ENCODE measurements at places on chromosomes 6 and 20. TPM values are rescaled to one million over a fixed set of nuclear protein-coding genes. Genes with fewer than 3 reads are reported as not detected.
A peak's percentile ranks its signal among the peaks of the same experiment; 100 is the strongest.

DNA sequence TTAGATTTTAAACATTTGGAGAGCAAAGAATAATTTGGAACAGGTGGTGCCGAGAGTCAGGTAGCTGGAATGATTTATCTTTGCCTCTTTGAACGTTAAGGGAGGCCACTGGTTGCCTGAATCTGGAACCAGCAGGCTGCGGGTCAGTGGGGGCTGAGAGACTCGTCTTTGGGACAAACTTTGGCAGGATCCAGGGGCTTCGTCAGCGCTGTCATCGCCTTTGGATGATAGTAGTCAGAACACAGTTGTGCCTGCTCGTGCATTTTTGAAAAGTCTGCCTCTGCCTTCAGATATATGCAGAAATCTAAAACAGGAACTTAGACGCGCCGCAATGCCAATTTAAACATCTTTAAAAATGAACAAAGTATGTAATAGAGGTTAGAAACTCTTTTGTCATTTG lies 5.0 kb downstream of the EYA2 start:
- H3K4me3 ChIP-seq, result no peak overlapping the region
- no peaks in the 10 kb centered on the region for H3K4me1 ChIP-seq
- no peak for DNase-seq
- no peaks in the 10 kb centered on the region for H3K27me3 ChIP-seq
- peak overlapping the region; percentile 8 for H3K27ac ChIP-seq

Gene GPR6
- not detected for polyA plus RNA-seq

- DNase-seq, result peak; percentile 37
- no peak overlapping the region for H3K4me3 ChIP-seq
- no peaks in the 10 kb centered on the region for H3K27me3 ChIP-seq
Observed at GRCh38 chr20:24956001-24956841, 7.2 kb downstream of the CST7 start.

- H3K27ac ChIP-seq, result no peak overlapping the region
- H3K36me3 ChIP-seq, result no peaks in the 10 kb centered on the region
- H3K4me1 ChIP-seq, result no peaks in the 10 kb centered on the region
- no peak for DNase-seq
- no peaks in the 10 kb centered on the region for H3K27me3 ChIP-seq
Observed at GRCh38 chr20:63837479-63837878, 6.4 kb upstream of the ZBTB46 start.

DNA sequence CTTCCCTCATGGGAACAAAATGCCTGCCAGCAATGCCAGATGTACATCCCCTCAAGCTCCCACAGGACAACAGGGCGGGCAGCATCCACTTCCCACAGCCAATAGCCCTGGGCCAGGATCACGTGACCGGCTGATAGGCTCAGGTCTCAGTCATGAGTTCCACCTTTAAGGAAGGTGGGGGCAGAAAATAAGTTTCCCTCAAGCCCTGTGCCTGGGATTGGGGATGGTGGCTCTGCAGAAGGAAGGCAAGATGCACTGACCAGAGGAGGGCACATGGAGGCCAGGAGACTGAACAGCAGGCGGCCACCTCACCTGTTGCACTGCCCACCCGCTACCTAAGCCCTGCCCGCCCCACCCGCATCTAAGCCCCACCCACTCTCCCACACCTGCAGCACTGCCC lies 149.1 kb downstream of the BMP7 start:
- no peak overlapping the region for H3K27ac ChIP-seq
- no peaks in the 10 kb centered on the region for H3K27me3 ChIP-seq
- no peaks in the 10 kb centered on the region for H3K4me1 ChIP-seq
- H3K36me3 ChIP-seq, result no peaks in the 10 kb centered on the region
- DNase-seq, result no peak

DNA sequence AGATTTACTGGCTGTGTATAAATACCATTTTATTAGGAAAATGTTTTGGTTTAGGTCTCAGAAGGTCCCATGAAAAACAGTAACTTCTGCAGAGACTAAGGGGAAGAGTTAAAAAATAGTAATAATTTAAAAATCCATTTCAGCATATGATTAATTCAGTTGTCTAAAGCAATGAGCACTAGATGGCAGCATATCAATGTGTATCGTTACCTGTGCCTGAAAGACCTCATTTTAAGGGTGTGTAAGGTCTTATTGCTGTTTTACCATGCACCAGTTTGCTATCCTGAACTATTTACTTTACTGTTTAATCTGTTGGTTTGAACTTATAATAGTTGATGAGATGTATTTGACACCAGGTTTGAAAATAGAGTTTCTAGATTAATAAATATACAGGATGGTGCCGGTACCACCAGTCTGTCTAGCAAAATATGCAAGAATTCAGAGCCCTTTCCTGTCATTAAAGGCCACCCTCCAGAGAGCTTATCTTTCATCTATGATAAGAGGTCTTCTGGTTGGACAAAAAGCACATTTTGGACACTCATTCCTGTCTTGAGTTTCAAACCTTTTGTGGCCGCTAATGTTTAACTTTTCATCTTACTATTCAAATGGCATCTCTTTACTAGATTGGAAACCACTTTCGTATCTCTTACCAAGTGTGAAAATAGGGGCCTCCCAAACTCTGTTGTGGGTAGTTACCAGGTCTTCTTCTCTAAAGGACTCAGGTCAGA lies 8.9 kb upstream of the AHI1 start:
- no peaks in the 10 kb centered on the region for H3K4me1 ChIP-seq
- H3K27ac ChIP-seq, result no peak overlapping the region
- no peak overlapping the region for H3K4me3 ChIP-seq
- no peaks in the 10 kb centered on the region for H3K36me3 ChIP-seq

Gene PPIL6
- polyA plus RNA-seq, result 2.7 TPM

DNA sequence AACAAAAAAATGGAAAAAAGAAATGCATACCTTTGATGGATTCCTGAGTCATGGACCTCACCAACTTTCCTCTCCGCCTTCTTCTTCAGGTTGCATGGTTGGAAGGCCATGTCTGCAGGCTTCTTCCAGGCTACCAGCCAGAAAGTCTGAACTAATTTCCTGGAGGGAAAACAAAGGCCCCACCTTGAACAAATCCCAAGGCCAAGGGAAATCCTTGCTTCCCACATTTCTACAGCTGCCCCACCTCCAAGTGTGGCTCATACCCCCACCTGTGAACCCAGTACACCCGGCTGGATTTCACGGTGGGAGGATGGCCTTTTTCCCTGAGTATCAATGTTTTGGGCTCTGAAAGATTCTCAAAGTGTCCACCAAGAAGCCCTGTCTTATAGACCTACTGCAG lies 22.4 kb downstream of the IL17A start:
- H3K27me3 ChIP-seq, result no peaks in the 10 kb centered on the region
- no peak overlapping the region for H3K27ac ChIP-seq
- H3K4me1 ChIP-seq, result no peaks in the 10 kb centered on the region
- H3K4me3 ChIP-seq, result no peak overlapping the region

- no peaks in the 10 kb centered on the region for H3K27me3 ChIP-seq
- DNase-seq, result no peak
- peaks cover 10% of the 10 kb centered on the region for H3K36me3 ChIP-seq
- H3K4me3 ChIP-seq, result no peak overlapping the region
- H3K4me1 ChIP-seq, result no peaks in the 10 kb centered on the region
- no peak overlapping the region for H3K27ac ChIP-seq
Observed at GRCh38 chr20:33852626-33853506, 41.7 kb downstream of the CHMP4B start.

- H3K36me3 ChIP-seq, result no peaks in the 10 kb centered on the region
- H3K27me3 ChIP-seq, result no peaks in the 10 kb centered on the region
- H3K4me1 ChIP-seq, result no peaks in the 10 kb centered on the region
Observed at GRCh38 chr6:47700053-47700452, 1.7 kb downstream of the ADGRF4 start.

- H3K4me1 ChIP-seq, result no peaks in the 10 kb centered on the region
- no peaks in the 10 kb centered on the region for H3K27me3 ChIP-seq
- no peak overlapping the region for H3K27ac ChIP-seq
- no peak for DNase-seq
- H3K4me3 ChIP-seq, result no peak overlapping the region
- H3K36me3 ChIP-seq, result no peaks in the 10 kb centered on the region
Observed at GRCh38 chr6:141088171-141088570, 1044.6 kb upstream of the GJE1 start.

DNA sequence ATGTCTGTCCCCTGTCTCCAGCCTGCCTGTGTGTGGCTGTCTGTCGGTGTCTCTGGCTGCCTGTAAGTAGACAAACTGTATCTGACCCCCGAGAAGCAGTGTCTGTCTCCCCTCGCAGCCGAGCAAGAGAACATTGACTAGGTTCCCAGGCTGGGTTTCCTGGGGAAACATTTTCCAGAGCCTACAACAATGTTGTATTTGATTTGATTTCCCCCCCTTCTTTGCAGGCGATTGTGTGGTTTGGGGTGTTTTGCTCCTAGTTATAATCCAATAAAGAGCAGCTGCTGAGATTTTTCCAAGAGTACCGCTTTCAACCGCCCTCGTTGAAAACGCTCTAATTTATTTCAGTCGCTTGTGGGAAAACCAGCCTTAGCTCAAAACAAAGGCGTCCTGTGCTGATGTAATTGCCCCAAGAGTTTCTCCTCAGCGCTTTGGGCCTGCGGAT lies 92.6 kb downstream of the CDC5L start:
- no peaks in the 10 kb centered on the region for H3K4me1 ChIP-seq
- H3K36me3 ChIP-seq, result no peaks in the 10 kb centered on the region
- no peak overlapping the region for H3K27ac ChIP-seq
- no peaks in the 10 kb centered on the region for H3K27me3 ChIP-seq
- DNase-seq, result no peak
- no peak overlapping the region for H3K4me3 ChIP-seq

DNA sequence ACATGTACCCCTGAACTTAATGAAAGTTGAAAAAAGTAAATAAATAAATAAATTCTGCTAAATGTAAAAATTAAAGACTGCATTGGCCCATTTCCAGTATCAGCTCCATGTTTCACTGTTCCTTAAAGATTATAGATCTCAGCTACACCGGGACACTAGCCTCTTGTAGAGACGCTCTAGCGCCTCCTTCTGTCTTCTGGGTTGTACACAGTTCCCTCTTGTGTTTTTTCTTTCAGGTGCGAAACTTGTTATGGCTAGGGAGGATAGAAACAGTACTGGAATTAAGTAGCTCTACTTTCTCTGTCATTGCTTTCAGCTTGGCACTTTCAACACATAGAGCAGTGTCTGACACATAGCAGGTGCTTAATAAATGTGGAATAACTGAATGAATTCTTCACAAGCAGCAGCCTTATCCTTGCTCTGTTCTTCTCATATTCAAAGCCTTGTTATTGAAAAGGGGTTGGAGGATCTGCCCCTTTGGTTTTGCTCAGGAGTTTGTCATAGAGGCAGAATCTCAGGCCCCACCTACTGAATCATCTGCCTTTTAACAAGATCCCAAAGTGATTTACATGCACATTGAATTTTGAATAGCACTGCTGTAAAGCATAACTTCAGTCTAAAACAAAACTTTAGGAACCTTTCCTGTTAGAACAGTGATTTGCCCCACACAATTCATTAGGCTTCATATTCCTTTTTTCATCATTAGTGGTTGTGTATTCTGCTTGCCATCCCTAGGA lies 92.3 kb downstream of the FIG4 start:
- H3K27ac ChIP-seq, result no peak overlapping the region

GRCh38 chr20:19673575-19673974 lies 84.5 kb upstream of the RIN2 start:
- no peak overlapping the region for H3K27ac ChIP-seq
- no peak overlapping the region for H3K4me3 ChIP-seq
- no peaks in the 10 kb centered on the region for H3K4me1 ChIP-seq
- no peak for DNase-seq
- no peaks in the 10 kb centered on the region for H3K36me3 ChIP-seq

Gene LAMA4
- 7.8 TPM for polyA plus RNA-seq

DNA sequence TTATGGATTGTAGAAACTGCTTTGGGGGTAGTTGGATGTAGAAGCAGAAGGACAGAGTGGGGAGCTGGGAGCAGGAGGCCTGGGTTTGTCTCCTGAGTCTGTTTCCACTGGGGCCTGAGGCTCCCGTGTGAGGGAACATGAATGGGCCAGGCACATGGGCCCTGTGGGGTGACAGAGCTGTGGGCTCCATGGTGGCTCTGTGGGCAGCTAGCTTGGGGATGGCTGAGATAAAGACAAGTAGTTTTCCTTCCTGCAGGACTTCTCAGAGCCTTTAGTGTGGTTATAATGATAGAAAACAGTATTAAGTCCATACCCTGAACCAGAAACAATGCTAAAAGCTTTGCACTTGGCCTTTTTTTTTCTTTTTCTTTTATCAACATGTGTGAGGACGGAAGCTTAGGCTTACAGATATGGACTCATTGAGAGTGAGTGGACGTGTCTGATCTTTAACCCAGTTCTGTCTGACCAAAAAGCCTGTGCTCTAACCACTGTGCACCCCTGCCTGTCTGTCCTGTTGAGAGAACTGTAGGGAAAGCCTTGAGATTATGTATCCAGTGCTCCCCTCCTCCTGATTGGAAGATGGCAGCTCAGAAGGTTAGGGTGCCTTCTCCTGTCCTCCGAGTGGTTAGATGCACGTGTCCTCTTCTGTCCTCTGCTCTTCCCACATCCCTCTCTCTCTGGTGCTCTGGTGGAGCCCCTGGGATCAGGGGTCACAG lies 98.3 kb downstream of the CDH26 start:
- no peaks in the 10 kb centered on the region for H3K4me1 ChIP-seq
- DNase-seq, result no peak
- H3K4me3 ChIP-seq, result no peak overlapping the region
- H3K27ac ChIP-seq, result no peak overlapping the region

DNA sequence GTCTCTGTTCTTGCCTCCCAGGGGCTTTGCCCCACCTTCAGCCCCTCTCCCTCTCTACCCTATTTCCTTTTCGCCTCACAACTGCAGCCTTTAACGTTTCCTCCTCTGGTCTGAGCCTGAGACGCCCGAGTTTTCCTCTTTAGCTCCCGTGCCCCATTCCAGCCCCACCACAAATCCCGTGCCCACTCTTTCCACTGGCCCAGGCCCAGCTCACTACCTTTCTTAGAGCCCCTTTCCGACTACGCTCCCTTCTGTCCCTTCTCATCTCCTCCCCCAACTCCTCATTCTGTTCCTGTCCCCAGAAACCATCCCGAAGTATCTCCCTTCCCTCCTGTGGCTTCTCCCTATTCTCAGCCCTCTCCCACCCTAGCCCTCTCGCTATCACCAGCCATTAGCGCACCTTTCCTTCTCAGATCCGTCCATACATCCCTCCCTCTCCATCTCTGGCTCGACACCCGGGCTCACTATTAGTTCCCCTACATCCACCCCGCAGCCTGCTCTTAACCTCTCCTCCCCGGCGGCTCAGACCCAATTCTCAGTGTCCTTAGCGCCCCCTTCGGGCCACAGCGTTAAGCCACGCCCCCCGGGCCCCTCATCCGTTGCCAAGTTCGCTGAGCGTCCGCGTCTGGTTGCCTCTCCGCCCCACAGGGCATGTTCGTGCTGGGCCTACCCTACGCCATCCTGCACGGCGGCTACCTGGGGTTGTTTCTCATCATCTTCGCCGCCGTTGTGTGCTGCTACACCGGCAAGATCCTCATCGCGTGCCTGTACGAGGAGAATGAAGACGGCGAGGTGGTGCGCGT lies 2.7 kb downstream of the SLC32A1 start:
- no peak overlapping the region for H3K4me3 ChIP-seq
- no peaks in the 10 kb centered on the region for H3K4me1 ChIP-seq
- no peaks in the 10 kb centered on the region for H3K27me3 ChIP-seq
- H3K27ac ChIP-seq, result no peak overlapping the region

GRCh38 chr6:75502884-75503283 lies 9.3 kb upstream of the FILIP1 start:
- H3K4me3 ChIP-seq, result no peak overlapping the region
- no peaks in the 10 kb centered on the region for H3K27me3 ChIP-seq
- H3K27ac ChIP-seq, result no peak overlapping the region
- DNase-seq, result no peak
- no peaks in the 10 kb centered on the region for H3K4me1 ChIP-seq

GRCh38 chr6:11270030-11271027 lies 37.9 kb upstream of the NEDD9 start:
- peaks cover 2% of the 10 kb centered on the region for H3K4me1 ChIP-seq
- no peak overlapping the region for H3K27ac ChIP-seq
- H3K4me3 ChIP-seq, result no peak overlapping the region
- no peak for DNase-seq
- no peaks in the 10 kb centered on the region for H3K36me3 ChIP-seq
- no peaks in the 10 kb centered on the region for H3K27me3 ChIP-seq

All from aorta (tissue), 5 donors.